ENCODE measurements at places on chromosomes 2 and 18.

GRCh38 chr2:164781394-164781793, 60.2 kb downstream of the COBLL1 start:
- DNase-seq: no peak

GRCh38 chr2:98761267-98761781, 30.4 kb upstream of the MGAT4A start:
- no peak for DNase-seq

GRCh38 chr2:219445220-219445640, 10.6 kb downstream of the SPEG start:
- DNase-seq: no peak

GRCh38 chr2:140893685-140894084, 1237.1 kb downstream of the LRP1B start:
- no peak for DNase-seq

- DNase-seq: no peak
Measured at GRCh38 chr18:79934311-79935097, 16.9 kb downstream of the SLC66A2 start.

DNA sequence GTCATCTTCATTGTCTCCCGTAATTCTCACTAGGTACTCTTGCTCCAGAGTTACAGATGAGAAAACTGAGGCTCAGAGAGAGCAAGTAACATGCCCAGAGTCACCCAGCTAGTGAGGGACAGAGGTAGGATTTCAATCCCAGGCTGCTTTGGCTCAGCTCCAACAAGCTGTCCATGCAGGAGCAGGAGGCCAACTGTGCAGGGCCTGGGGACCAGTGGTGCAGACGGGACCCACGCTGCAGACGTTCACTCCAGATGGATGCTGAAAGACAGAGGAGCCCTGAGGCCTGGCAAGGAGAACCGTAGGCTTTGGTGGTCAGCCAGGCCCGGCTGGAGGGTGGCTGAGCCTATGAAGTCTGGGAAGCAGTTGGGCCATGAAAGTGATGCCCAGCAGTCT, 102.6 kb downstream of the MCFD2 start:
- DNase-seq: no peak

DNA sequence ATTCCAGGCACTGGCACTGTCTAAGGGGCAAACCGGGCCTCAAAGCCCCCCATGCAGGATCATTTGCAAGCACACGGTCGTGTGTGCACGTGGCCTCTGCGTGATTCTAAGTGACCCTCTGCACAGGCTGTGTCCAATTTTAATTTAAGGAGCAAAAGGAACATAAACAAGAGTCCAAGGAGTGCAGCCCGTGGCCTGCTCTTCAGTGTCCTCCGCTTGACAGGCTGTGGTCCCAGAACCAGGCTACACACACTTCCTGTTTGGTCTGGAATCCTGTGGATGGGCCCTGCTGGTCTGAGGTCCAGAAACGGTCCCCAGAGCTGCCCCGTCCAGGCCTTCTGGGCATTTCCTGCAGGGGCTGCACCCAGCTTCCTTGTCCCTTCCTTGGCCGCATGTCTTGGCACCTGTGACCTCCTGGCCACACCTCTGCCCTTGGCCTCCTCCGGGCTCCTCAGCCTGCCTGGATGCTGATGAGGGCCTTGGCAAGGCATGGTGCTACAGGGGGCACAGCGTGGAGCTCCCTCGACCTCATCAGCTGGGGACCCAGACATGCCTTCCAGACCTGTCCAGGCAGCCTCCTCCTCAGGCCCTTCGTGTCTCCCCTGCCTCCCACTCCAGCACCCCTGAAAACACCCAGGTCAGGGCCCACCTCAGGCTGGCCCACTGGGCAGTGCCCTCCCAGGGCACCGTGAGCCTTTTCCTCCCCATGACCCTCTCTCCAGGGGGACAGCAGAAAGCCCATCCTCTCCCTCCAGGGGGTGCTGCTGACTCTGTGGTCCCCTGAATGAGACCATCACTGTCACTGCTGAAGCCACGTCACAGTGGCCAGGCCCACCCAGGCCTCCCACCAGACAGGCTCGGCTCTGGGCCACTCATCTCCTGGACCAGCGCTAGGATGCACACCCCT, 136.4 kb upstream of the GPC1 start:
- DNase-seq: no peak

DNA sequence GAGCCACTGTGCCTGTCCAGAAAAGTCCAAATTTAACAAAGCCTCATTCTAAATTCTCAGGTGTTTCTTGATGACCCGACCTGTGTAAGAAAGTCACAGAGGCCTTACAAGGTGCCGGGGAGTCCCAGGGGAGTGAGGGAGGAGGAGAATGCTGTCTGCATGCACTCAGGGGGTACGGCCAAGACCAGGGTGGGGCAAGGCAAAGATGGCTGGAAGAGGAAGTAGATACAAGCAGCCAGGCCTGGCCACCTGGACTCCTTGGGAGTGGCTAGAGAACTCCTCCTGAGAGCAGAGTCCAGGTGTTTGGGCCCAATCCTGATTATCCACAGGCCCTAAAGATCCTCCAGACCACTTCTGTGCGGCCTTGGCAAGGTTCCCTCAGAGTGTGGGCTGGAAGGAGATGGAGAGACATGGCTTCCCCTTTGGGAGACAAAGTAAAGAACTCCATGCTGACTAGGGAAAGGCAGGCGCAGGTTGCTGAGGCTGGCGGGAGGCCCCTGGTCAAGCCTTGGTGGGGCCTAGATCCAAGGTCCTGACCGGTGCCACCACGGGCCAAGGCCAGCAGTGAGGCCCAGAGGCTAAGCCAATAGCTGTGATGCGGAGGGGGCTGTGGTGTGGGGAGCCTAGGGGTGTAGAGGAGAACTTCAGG, 74.7 kb downstream of the COPS8 start:
- DNase-seq: no peak

GRCh38 chr2:219453671-219454590, 19.3 kb downstream of the SPEG start:
- DNase-seq: no peak

DNA sequence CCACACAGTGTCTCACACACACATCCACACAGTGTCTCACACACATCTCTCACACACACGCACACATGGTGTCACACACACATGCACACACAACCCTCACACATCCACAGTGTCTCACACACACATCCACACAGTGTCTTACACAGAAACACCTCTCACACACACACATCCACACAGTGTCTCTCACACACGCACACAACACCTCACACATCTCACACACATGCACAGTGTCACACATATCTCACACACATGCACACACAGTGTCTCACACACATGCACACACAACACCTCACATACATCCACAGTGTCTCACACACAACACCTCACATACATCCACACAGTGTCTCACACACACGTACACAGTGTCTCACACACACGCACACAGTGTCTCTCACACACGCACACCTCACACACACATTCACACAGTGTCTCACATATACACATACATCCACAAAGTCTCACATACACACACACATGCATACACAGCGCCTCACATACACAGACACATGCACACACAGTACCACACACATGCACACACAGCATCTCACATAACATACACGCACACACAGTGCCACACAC, 473.9 kb upstream of the HS6ST1 start:
- no peak for DNase-seq

DNA sequence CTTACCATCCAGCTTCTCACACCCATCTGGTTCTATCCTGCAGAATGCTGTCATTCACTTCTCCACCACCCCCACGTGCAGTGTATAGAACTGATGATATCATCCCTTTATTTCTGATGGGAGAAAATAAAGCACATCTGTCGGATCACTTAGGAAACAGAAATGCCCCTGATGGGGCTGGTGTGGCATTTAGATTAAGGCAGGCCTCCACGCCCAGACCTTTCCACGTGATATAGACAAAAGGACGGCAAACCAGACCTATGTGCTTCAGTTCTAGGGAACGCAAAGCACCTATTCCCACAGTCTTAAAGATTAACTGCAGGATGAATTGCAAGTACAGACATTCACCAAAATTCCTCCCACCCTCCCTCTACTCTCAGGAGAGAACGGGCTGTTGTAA, 27.6 kb upstream of the CABLES1 start:
- no peak for DNase-seq

DNA sequence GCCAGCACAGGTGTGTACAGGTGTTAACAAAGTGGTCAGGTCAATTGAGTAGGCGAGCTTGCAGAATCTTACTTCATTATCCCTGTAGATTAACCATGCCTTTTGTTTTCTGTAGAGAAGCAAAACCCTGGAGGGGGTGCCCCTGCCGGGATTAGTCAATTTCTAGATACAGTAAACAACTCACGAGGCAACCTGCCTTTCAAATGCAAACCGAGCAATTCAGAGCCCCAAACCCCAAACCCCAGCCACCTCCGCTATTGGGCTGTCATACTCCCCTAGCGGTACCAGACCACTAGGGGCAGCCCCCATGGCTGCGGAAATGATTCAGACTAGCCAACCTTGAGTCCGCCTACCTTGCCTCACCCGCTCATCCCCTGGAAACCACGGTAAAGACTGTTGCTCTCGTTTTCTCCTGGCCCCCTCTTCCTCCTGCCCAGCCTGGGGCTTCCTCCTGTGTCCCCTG, 61.4 kb upstream of the KIF5C start:
- peak; percentile 44 for DNase-seq

DNA sequence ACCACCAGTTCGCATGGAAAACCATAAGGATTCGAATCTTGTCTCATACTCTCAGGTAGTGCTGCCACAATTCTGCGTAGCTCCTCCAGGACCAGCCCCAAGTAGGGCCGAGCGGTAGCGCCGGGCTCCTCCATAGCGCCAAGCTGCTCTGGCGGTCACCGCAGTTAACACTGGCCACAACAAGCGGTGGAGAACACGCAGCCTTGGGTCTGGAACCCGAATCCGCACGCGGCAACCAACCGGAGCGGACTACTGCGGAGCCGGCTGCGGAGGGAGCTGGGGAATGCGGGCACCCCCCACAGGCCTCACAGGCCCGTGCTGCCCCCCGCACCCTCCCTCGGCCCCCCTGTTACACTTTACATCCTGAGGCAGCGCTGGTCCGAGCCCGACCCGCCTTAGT, 531.5 kb downstream of the STK39 start:
- no peak for DNase-seq
